Hindlimb muscle (tissue), 1 donor: ENCODE measurements at places on chromosomes 2 and 18. TPM values are rescaled to one million over a fixed set of nuclear protein-coding genes. Genes with fewer than 3 reads are reported as not detected.

DNA sequence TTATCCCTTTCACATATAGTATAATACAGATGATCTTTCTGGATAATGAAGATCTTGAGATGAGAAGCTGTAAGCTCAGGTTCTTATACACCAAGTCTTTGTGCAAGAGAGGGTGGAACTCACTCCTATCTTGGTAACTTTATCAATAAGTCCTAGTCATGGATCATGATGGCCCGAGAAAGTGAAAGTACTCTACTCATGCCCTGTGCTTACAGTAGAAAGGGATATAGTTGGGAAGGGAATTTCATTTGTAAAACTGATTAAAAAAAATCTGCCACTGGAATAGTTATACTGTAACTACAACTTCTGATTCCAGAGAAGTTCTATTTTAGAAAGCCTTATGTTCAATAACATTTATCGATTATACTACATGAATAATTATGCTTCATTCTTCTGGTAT lies 51.8 kb downstream of the MYO3B start:
- DNase-seq, result no peak

DNA sequence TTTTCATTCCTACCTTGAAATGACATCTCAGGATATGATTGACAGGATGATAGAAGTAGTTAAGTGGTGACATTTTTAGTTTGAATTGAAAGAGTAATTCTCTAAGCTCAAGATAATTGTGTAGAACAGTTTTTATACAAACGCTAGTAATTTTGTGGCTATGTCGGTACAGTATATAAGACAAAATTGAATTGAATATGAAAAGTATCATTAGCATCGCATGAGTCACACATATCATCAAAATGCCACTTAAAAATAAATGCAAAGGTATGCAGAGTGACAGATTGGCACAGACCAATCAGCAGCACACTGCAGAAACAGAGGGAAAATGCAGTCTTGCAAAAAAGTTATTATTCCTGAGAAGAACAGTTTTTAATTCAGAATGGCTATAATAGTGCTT lies 608.2 kb upstream of the NETO1 start:
- DNase-seq, result no peak

DNA sequence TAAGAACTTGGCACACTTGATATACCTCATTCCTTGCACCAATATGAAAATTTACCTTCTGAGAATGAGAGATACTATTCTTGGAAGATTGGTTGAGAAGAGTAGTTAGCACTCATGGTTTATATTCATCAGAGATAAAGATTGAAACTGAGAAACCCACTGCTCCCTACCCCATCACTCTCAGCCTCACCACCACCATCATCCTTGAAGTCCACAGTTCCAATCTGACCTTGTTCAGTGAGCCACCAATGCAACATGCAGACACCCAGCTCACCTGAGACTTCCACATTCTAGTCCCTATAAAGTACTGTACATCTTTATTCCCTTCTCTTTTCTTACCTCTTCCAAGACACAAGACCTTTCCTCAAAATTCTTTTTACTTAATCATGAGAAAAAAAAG lies 869.0 kb downstream of the TRIB2 start:
- no peak for DNase-seq

- DNase-seq, result no peak
These were observed 172.7 kb downstream of the SOCS6 start for GRCh38 chr18:70461323-70462077.

DNA sequence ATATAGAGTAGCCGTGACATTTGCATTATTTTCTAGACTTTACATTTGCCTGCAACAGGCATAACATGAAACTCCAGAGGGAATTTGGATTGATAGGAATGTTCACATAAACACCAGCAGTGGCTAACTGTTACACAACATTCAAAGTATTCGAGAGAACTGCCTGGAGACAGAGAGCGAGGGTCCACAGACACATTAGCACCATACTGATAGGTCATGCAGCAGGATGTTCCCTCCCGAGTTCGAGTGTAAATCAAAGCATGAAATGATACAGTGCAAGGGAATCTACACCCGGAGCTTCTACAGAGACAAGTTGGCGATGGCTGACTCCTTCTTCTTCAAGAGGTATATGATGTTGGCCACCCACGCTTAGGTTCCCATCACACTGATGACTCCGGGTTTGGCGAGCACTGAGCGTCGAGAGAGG lies 89.5 kb downstream of the COL6A3 start:
- no peak for DNase-seq

DNA sequence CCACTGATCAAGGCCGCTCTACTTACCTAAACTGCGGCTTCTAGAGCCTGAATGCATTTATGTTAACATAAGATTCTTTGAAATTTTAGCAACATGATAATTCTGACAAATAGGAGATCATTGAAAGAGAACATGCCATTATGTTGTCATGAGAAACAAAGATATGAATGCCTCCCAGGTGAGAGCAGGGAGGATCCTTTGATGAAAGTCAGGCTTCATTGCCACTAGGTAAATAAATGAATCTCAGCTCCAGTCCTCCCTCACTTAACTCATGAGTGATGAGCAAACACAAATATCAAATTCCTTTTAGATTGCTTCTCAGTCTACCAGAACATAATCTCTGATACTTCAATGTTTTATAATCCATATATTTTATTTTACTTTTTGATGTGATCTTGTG lies 463.2 kb upstream of the CDH7 start:
- DNase-seq, result no peak

DNA sequence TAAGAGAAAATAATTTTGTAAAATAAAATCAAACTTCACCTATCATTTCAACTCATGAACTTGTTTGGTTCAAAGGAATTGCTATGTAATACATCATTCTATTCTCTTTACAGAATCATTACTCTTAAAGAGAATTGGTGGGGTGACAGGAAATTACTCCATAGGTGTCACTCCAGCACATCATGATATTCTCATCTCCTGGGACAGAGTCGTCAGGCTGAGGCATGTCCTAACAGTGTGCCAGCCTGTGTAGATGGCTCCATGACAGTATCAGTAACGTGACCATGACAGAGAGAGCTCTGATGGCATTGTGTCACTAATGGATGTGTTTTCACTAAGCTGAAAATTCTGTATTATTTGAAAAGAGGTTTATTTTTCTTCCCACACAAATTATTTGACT lies 13.9 kb downstream of the SPATS2L start:
- no peak for DNase-seq

DNA sequence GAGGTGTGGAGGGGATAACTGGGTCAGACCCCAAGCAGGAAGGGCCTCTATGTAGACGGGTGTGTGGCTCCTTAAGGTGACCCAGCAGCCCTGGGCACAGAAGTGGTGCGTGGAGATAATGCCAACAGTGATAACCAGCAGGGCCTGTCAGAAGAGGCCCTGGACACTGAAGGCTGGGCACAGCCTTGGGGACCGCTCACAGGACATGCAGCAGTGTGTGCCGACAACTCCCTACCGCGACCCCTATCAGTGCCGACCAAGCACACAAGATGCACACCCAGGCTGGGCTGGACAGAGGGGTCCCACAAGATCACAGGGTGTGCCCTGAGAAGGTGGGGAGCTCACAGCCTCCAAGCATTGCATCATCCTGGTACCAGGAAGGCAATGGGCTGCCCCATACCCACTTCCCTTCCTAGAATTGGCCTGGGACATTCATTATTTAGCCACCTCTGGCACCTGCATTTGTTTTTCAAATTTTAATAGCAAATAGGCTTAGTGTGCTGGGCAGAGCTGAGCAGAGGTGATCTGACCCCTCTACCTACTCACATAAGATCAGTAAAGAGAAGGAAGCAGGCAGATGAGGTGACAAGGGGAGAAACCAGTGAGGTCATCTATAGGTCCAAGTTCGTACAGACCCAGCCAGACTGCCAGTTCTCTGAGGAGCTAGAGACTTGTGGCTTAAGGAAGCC lies 55.2 kb downstream of the BCL11A start:
- DNase-seq, result no peak

- DNase-seq, result peak; percentile 67
These were observed 7.1 kb upstream of the NAPG start for GRCh38 chr18:10518595-10519255.

GRCh38 chr2:233486778-233487552 lies 79.6 kb downstream of the USP40 start:
- no peak for DNase-seq

- no peak for DNase-seq
These were observed 869.2 kb upstream of the GCFC2 start for GRCh38 chr2:76579911-76580310.

DNA sequence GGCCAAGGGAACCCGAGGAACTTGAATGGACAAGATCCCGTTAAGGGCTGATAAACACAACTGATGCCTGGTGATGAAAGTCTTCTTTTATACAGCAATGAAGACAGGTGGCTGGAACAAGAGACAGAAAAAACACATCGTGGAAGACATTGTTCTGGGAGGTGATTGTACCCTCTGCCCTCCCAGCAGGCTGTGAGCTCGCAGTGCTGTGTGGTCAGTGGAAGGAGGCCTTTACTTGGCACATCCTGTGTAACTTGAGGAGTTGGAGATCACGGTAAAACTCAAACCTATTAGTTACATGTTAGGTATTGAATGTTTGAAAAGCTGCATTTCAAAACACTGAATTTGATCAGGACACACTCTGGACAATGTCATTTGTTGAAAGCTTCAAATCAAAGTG lies 249.9 kb upstream of the EPAS1 start:
- no peak for DNase-seq

GRCh38 chr2:31081492-31081891 lies 56.7 kb downstream of the GALNT14 start:
- no peak for DNase-seq

DNA sequence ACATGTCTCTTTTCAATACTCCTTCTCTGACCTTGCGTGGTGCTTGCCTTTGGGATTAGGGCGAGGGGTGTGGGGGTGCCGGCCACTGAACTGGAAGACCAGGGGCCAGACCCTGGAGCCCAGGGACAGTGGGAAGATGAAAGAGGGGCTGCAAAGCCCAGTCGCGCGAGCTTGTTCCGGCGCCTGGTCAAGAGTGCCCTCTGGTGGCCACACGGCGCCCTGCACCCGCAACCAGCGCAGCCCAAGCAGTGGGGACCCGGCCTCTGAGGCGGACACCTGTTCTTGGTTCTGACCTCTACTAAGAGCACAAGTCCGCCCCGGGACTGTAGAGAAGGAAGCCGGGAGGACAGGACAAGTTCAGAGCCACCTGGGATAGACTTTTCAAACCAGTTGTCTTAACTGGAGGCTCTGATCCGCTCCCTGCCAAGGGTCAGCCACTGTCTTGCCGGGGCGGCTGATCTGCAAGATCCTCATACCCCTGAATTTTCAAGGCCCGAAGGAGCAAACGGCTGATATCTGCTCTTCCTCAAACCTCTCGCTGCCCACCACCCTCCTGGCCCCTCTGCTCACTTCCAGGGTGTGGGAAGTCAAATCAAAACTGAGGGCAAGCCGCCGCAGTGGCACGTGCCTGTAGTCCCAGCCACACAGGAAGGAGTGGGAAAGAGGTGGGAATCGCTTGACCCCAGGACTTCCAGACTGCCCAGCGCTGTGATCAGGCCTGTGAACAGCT lies 14.9 kb upstream of the MSH6 start:
- DNase-seq, result peak; percentile 48

DNA sequence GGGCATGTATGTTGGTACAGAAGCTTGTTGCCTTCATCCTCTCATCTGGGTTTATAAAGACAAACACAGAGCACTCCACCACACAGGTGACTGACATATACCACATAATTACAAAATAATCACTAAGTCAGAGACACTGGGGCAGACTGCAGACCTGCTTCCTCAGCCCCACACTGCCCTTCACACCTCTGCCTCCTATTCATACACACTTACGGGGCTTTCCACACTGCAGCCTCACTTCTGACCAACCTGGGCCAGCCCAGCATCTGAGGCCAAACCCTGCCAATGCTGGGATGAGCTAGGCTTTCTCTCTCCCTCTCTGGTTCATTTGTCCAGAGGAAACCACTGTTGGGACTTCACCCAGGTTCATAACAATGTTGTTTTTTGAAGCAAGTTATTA lies 4.5 kb downstream of the EMX1 start:
- no peak for DNase-seq

DNA sequence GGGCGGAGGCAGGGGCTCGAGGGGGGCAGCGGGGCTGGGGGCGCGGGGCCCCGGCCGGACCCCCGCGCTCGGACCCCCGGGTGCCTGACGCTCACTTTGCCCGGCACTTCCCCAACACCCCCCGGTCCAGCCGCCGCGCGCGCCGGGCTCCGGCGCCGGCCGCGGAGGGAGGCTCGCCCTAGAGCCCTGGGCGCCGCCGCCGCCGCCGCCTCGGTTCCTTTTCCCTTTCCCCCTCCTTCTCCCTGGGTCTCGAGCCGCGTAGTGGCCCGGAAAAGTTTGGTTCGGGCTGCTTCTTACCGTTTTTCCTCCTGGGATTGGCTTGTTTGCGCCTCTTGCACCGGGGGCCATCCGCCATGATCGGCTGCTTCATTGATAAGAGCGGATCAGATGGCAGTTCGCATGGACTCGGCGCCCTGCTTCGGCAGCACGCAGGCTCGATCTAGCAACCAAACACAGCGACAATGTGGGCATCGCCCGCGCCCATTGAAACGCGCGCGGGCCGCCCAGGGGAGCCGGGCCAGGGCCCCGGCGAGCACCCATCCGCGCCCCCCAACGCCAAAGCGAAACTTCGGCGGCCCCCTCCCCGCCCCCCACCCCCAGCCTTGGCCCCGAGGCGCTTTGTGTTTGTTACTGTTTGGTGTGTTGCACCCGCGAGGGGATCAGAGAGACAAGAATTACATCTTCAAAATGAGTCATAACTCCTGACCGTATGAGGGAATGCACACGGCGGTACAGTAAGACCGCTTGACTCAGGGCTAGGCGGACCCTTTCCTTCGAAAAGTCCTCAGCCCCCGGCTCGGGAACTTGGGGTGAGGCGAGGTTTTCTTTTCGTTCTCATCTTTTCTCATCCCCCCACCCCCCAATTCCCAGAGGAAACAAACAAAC lies 2.7 kb downstream of the ZEB2 start:
- DNase-seq, result peak; percentile 74

DNA sequence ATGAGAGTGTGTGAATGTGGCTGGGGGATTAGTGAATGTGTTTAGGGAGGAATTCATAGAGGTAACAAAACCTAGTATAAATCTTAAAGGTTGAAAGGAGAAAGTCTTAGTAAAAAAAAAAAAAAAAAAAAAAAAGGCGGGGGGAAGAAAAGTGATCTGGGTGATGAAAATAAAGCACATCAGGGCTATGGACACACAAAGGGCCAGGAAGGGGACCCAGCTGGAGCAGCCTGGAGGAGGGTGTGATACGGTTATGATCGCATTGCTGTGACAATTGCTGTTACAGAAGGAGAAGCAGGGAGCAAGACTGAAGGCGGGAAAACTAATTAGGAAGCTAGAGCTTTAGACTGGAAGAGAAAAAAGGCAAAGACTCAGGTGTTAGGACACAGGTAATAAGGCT lies 85.4 kb downstream of the DLGAP1 start:
- no peak for DNase-seq

- DNase-seq, result peak; percentile 78
These were observed 311.8 kb downstream of the LNPK start for GRCh38 chr2:175690113-175690837.

GRCh38 chr2:11647834-11648600 lies 22.0 kb downstream of the NTSR2 start:
- no peak for DNase-seq

Gene KHK
- polyA plus RNA-seq, result 1.5 TPM

Gene TTR
- polyA plus RNA-seq, result not detected

Gene FSHR
- polyA plus RNA-seq, result 0.81 TPM

Gene UNC80
- 2.8 TPM for polyA plus RNA-seq

Gene TTLL4
- 26.8 TPM for polyA plus RNA-seq

Gene MROH2A
- polyA plus RNA-seq, result not detected

Gene MOCOS
- 0.10 TPM for polyA plus RNA-seq
